ENCODE measurements at places on chromosomes 2 and 18.

- DNase-seq = no peak
These were observed 407.0 kb upstream of the CDH19 start for GRCh38 chr18:67010919-67011318.

GRCh38 chr18:79411614-79412526, 16.1 kb downstream of the NFATC1 start:
- DNase-seq = no peak

- DNase-seq = no peak
These were observed 69.3 kb downstream of the NPAS2 start for GRCh38 chr2:100889286-100889685.

DNA sequence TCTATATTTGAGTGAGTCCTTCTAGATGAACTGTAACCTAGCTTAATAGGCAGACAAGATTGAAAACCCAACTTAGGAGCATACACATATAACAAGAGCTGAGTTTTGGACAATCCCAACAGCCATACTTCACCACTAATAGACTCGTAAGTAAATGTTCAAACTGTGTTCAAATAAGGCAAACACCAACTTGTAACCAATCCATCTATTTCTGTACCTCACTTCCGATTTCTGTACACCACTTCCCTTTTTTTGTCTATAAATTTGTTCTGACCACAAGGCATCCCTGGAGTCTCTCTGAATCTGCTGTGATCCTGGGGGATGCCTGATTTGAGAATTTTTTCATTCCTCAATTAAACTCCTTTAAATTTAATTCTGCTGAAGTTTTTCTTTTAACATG, 1149.1 kb upstream of the NRXN1 start:
- no peak for DNase-seq

DNA sequence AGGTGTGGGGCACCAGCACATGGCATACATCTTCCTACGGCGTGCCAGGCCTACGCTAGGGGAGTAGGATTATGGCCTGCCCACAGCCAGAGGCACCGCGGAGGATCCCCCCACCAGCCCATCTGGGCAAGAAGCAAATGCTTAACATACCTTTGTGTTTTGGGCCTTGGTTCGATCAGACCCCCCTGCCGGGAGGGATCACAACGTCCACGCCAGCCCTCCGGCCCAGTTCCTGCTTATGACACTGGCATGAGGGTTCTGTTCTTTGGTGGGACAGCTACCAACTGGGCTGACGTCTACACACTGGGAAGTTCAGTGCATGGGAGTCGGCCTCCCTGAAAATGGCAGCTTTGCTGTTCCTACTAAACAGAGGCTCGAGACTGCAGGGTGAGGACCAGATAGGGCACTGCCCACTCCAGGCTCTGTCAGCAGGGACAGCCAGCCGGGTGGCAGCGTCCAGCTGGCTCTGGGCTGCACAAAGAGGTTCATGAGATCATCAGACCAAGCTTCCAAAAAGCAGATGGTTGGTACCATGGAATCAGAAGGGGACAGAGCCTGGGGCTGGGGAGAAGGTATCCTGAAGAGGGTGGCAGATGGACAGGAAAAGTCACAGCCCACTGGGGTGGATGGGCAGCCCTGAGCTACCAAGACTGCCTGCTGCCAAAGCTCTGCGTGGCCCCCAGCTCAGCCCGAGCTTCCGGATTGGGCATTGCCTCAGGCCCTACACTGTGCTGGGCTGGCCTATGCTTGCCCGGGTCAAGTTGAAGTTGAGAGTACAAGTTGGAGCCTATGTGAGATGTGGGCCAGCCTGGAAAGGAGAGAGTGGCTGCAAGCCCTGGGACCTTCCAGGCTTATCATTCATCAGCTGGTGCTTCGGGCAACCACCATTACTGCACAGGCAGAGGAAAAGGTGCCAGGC, 61.7 kb upstream of the TEX51 start:
- DNase-seq = no peak

- no peak for DNase-seq
These were observed 7.5 kb upstream of the RNF144A start for GRCh38 chr2:6909431-6910385.

GRCh38 chr2:143524559-143525401, 395.6 kb downstream of the ARHGAP15 start:
- no peak for DNase-seq

- no peak for DNase-seq
These were observed 100.2 kb upstream of the SULT1C3 start for GRCh38 chr2:108139521-108139920.

GRCh38 chr18:75455249-75456198, 28.0 kb upstream of the SMIM21 start:
- DNase-seq = no peak

DNA sequence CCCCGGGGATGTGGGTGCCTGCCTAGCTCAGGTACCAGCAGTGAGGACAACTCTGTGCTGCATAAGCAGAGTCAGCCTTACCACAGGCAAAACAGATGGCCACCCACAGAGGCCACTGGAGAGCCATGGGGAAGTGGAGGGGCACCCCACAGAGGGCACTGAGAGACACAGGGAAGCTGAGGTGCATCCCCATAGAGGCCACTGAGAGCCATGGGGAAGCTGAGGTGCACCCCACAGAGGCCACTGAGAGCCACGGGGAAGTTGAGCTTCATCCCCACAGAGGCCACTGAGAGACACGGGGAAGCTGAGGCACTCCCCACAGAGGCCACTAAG, 134.1 kb upstream of the EPAS1 start:
- no peak for DNase-seq

Measured in CD4-positive, alpha-beta T cell treated with Interleukin-1 beta for 1 hour (primary cell).